ENCODE measurements at places on chromosomes 1 and 21.
A peak's percentile ranks its signal among the peaks of the same experiment; 100 is the strongest.

DNA sequence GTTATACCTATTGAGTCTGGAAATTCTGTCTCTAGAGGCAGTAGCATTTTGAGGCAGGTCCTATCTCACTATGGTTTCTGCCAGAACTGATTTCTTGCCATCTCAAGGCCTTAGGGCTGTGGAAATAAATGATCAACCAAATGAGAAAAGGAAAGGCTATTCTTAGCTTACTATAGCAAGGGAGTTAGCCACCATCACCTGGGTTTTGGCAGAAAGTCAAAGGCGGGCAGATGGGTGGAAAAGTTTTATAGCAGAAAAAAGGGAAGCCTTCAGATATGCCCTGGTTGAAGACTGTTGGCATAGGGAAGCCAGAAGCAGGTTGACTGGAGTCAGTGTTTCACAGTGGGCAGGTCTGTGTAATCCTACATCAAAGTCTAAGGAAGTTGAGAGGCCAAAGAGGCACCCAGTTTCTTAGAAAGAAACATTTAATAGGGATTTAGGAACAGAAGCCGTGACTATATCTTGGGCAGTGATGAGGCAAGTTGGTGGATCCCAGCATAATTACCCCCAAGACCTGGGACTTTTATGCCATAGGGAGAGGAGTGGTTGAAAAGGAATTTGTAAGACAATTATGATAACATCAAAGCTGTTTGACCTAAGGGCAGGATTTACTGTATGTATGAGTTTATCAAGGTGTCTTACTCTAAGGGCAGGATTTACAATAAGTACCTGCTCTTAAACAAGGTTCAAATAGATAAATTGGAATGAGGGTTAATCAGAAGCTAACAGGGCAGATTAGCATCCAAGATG is 29.7 kb downstream of the CTH start:
- no peak for DNase-seq

DNA sequence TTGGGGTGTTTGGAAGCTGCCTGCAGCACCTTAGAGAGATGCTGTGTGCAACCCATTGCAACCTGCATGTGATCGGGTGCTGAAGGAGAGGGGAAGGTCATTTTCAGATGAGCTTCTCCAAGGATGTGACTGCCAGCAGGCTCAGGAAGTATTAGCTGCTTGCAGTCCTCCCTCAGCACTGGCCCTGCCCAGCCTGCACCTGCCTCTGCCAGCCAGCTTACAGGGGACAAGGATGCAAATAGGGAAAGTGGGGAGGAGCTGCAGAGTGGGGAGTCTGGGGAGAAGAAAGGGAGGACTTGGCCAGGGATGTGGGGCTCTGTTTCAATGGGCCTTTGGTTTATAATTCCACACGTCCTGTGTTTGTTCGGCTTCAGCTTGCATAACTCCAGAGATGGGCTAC is 254.5 kb downstream of the RRAGC start:
- DNase-seq, result no peak

GRCh38 chr1:923131-923990 is at the start of gene SAMD11:
SAMD11 (plus strand) TSS chr1:923923; CDS start chr1:924432, 509 bp downstream.
- peak; percentile 65 for DNase-seq

DNA sequence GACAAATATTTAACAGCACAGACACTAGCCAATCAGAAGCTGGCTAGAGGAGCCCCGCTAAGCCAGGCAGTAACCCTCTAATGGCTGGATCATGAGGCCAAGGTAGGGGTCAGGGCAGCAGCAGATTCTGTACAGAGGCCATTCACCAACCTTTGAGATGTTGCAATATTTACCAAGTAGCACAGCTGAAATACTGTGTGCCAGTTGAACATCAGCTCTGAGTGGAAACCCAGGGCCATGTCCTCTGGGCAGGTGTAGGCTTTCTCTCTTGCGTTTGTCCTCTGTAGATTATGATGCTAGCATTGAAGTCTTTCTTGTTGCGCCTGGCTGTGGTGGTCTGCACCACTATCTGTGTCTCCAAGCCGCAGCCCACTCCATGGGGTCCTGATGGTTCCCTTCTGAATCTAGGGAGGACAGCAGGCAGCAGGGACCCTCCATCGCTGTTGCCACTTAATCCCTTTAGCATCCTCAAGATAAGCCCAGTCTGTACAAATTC is 2.5 kb upstream of the COG2 start:
- DNase-seq, result no peak
